CD4-positive, alpha-beta T cell treated with Interleukin-1 beta for 1 hour (primary cell): ENCODE measurements at places on chromosomes 12 and 14.

GRCh38 chr12:70885956-70886355, 34.6 kb downstream of the PTPRR start:
- no peak for DNase-seq

- DNase-seq, result no peak
These were observed 926.6 kb downstream of the VRK1 start for GRCh38 chr14:97723819-97724218.

- DNase-seq, result no peak
These were observed 27.5 kb upstream of the PLEKHG7 start for GRCh38 chr12:92675092-92675865.

- DNase-seq, result no peak
These were observed 240.5 kb downstream of the ADGRD1 start for GRCh38 chr12:131194166-131194565.

DNA sequence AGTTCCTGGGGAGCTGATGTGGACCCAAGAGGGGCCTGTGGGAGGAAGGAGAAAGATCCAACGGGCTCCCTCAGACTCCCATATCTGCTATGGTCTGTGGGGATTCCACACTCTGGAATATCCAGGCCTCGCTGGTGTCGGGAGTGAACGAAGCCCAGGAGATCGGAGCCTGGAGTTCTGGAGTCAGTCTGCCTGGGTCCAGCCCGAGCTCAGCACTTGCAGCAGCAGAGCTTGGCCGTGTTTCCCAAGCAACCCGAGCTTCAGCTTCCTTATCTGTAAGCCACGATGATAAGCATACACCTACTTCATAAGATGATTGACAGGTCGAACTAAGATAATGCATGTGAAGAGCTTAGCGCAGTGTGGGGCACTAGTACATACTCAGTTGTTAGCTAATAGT, 10.1 kb downstream of the LTBP2 start:
- DNase-seq, result no peak
